ENCODE measurements at places on chromosomes 5 and 9.

GRCh38 chr5:139461698-139462097 is 845 bp downstream of the ECSCR start:
- peak; percentile 82 for DNase-seq

GRCh38 chr9:27487927-27488326 is 36.2 kb upstream of the IFNK start:
- DNase-seq: no peak

DNA sequence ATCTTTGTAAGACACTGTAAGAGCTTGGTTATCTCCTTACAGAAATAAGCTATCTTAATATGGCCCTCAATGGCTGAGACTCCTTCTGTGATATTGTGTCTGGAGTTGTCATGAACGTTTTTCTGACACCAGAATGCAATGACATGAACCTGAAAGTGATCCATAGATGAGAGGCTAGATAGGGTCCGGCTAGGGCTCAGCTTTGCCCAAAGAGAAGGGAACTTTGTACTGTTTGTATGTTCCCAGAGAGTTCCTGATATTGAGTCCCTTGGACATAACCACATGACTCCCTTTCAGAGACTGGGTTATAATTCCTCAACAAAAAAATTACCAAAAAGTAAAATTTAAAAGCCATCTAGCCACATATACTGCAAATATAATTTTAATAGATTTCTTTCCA is 575.8 kb upstream of the CLINT1 start:
- DNase-seq: no peak

DNA sequence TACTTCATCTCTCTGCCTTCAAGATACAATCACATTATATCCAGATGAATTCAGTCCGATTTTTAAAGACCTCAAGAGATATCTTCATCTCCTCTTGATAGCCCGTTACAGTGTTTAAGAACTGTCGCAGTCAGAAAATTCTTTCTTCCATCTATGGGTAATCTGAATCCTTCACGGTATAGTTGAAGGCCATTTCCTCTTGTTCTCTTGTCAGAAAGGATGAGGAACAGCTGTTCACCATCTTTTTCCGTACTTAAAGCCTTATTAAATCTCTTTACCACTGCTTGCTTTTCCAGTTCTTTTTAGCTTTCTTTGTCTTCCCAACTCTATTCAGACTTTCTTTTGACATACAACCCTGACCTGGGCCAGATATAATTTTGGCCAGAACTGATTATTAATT is 121.8 kb downstream of the XRCC4 start:
- DNase-seq: no peak

- DNase-seq: no peak
These were observed 208.8 kb downstream of the NR3C1 start for GRCh38 chr5:143194713-143195112.

GRCh38 chr9:116456490-116457088 is 230.5 kb upstream of the TRIM32 start:
- no peak for DNase-seq

DNA sequence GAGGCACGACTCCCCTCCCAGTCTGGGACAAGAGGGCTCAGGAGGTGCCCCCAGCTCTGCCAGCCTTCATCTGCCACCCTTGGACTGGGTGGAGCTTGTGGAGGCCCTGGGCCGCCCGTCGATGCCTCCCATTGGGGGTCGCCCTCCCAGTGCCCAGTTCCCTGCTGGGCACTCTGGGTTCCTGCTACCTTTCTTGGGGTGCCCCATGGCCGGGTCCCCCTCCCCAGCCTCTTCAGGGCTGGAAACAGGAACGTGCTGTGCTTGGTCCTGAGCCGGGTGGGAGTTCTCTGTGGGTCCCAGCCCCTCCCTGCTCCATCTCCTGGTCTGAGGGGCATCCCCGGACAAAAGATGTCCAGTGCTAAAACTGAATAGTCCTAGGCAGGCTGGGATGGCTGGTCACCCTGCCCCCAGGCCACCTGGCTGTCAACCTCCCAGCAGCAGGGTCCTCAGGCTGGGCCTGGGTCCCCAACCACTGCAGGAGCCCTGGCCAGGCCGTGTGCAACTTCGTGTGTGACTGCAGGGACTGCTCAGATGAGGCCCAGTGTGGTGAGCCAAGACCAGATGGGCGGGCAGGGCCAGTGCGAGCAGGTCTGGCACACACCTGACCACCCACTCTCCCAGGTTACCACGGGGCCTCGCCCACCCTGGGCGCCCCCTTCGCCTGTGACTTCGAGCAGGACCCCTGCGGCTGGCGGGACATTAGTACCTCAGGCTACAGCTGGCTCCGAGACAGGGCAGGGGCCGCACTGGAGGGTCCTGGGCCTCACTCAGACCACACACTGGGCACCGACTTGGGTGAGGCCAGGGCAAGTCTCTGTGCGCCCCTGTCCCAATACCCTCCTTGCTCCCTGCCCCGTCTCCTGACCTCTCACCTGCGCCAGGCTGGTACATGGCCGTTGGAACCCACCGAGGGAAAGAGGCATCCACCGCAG is 784 bp downstream of the MAMDC4 start:
- no peak for DNase-seq

GRCh38 chr5:27011274-27011673 is 27.1 kb downstream of the CDH9 start:
- peak; percentile 3 for DNase-seq

DNA sequence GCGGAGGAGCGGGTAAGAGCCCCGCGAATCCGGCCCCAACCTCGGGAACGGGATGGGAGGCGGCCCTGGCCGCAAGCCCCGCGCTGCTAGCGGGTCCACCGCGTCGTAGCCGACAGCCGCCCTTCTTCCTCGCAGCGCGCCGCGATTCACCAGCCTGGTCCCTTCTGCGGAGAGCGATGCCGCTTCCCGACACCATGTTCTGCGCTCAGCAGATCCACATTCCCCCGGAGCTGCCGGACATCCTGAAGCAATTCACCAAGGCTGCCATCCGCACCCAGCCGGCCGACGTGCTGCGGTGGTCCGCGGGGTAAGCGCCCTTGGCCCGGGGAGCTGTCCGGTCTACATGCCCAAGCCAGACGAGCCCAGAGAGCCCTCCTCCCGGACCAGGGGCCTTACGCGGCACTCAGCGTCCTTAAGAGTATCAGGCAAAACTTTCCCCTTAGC is 335 bp downstream of the ROPN1L start:
- DNase-seq: no peak

DNA sequence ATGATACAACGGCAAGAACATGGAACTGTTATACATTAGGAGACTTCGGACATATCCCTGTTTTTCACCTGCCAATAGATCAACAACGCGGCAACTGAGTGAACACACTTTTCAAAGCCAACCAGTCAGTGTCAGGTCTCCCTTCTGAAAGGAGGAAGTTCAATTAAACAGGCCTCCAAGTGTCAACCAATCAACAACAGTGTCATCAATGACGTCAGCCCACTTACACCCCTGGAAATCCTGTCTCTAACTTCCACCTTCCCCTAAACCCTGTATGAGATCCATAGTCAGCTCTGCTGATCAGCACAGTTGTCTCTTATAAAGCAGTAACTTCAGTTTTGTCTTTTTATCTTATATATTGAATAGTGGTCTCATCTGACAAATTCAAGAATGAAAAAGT is 36.6 kb downstream of the DMRT3 start:
- no peak for DNase-seq

DNA sequence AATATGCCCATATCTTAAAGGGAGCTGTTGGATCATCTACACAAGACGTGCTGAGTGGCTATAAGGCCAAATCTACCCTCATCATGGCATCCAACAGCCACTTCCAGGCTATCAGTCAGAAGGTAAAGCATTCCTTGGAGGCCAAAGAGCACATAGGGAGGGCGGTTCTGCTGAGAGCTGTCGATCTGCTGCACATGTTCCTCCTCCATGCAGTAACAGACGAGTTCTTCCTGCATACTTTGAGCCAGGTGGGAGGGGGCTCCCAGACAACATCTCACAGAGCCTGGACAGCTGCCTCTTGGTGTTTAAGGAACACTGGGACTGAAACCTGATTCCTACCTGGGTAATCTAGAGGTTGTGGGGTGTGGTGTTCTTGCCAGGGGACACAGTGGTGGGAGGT is 93.3 kb upstream of the RAI14 start:
- DNase-seq: no peak

- no peak for DNase-seq
These were observed 8.5 kb upstream of the PPIC start for GRCh38 chr5:123044926-123045617.

GRCh38 chr9:19471737-19472648 is 63.2 kb downstream of the ACER2 start:
- DNase-seq: peak; percentile 48

DNA sequence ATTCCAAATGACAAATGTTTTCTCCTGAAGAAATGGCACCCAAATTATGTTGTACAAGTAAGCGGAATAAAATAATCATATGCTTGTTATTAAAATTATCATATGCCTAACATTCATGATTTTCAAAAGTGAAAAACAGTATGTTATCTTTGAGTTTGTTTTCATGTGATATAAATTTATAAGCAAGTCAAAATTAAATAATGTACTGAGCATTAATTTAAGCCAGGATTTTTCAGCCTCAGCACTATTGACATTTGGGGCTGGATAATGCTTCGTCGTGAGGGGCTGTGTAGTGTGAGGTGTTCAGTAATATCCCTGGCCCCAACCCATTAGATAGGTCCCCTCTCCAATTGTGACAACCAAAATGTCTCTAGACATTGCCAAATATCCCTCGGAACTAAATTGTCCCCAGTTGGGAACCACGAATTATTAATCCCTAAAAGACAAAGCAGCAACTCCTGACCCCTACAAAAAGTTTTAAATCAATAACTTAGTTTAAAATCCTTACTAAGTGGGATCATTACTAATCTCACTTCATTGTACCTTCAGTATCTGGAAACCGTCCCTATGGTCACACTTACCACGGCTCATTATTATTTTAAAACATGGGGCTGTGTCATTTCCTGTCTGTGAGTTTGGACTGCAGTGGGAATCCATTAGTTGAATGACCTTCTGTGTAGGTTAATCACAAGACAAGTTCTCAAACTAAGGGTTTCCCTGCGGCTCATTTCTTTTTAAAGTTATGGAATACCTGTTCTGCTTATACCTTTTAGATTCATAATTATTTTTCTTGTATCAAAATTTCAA is 1.3 kb upstream of the NNT start:
- DNase-seq: peak; percentile 82

- no peak for DNase-seq
These were observed 139.1 kb downstream of the COX7C start for GRCh38 chr5:86756839-86757238.

DNA sequence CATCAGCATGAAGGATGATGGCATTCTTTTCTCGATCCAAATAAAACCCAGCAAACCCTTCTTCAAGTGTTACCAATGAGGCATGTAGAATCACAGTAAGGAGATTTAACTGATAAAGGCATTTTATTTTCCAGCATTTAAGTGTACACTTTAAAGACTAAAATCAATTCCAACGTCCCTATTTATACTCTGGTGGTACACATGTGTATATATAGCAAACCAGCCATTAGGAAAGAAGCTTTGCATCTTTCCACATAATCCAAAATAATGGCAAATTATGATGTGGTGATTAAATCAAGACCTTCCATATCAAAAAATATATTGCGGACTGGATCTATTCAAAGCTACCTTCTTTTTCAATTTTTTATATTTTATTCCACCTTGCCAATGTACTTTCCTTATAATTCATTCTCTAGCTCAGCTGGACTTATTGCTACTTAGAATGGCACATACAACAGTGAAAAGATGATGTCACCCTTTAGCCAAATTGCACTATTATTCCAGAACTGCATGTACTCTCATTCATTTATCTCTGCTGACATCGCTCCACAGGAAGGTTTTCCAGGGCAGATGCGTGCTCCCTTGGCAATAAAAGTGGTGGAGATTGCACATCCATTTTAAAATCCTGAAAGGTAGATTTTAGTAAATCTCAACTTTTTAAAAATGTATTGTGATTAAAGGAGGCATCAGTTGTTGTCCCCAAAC is 63.3 kb upstream of the SLC30A5 start:
- DNase-seq: no peak

GRCh38 chr5:168886157-168886556 is 307.0 kb upstream of the PANK3 start:
- DNase-seq: no peak

DNA sequence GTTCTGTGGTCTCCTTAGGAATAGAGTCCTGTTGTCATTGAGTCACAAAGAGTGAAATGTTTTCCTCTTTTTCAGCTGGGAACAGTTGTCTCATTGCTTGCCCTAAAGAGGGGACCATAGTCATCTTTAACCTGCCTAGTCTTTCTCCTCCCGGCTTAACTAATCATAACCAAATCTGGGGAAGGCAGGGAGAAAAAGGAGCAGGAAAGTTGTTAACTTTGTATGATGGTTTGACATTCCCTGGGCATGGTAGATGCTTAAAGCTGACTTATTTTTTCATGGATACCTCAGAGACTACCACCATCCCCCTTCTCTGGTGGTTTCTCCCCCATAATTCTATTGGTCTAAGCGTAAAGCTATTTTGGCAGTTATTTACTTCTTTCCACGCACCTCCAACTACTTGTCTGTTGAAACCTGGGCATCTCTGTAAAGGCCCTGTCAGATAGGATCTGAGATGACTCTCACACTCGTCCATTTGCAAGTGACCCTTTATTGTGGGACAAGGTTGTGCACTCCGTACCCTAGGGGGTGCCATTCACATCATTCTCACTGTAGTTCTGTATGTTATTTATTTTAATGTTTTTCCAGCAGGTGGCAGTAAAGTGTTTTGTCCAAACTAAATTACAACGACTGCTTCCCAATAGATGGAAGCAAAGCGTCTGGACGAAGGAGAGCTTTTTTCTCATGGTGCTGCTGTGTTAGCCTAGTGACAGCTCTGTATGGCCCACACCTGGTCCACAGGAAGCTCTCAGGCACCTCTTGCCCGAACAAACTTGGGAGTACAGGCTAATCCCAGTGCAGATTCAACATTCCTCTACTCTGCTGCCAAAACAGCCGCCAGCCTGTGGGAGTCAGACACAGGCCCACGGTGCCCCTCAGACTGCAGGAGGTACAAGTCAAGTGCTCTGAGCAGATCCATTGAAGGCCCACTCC is 3.0 kb upstream of the FAM13B start:
- DNase-seq: peak; percentile 89

DNA sequence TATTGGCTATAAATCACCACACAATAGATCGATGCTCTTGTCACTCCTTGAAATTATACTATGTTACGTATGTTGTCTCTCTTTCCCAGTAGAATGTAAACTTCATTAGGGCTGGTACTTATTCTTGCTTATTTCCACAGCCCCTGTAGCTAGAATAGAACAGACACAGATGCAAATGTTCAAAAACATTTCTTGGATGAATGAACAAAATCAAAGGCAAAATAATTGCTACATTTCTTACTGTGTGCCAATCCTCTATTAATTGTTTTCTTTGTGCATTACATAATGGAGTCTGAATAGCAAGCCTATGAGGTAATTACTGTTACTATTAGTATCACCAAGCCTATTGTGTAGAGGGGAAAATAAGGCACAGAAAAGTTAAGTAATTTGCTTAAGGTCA is 725 bp upstream of the OR13C2 start:
- no peak for DNase-seq
